ENCODE measurements at places on chromosomes 12 and 14. TPM values are rescaled to one million over a fixed set of nuclear protein-coding genes. Genes with fewer than 3 reads are reported as not detected.
A peak's percentile ranks its signal among the peaks of the same experiment; 100 is the strongest.

DNA sequence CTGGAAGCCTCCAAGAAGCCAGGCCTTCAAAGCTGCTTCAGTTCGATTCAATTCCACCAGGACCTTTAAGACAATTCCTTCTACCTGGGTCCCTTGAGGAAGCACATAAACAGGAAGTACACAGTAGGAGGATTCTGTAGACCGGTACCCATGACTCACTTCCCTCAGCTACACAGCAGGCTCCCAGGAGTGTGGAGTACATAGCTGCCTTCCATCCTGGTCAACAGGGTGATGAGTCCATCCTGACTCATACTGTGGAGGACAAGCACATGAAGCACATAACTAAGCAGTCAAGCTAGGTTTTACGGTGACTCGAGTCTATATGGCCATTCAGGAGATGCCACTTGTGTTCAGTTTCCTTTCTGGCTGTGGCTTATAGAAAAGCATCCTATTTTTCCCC lies 197.6 kb upstream of the RBM19 start:
- no peak for DNase-seq

DNA sequence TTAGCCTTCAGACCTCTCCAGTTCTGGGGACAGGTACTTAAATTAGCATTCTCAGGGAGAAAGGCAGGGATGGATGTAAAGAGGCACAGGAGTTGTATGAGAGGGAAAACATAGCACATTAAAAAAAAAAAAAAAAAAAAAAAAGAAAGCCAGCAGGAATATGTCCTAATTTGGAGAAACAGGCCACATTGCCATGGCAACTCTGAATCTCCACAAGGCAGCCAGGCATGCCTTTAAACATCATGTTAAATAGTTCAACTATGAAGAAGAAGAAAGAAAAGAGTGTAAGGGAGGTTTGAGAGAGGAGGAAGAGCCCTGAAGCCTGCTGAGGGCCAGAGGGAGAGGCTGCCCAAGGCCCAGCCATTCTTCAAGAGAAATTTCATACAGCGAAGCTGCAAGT lies 145.8 kb downstream of the GRIN2B start:
- DNase-seq = no peak

DNA sequence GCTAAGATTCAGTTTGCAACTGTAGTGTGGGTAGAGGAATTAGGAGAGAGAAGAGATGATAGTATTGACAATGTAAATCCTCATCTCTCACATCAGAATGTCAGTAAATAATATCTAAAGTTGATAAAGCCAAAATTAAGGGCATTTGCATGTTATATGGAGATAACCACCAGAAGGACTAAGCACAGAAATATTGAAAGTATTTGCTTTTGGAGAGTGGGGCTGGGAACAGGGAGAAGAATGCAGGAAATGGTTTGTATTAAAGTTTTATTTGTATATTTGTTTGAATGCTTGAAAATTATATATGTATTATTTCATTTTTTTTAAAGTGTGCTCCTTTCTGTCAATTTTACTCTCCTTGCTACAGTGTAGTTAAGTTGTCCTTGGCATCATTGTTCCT lies 491.4 kb downstream of the APAF1 start:
- DNase-seq = no peak

GRCh38 chr14:94925416-94926173 lies 155.7 kb upstream of the GSC start:
- no peak for DNase-seq

- DNase-seq = peak; percentile 75
Observed at GRCh38 chr12:120110550-120111501, 5.7 kb downstream of the RAB35 start.

GRCh38 chr12:4416276-4416675 lies 29.3 kb downstream of the FGF6 start:
- no peak for DNase-seq

The KCNH3 gene
- 0.44 TPM for total RNA-seq

The MYF6 gene
- total RNA-seq = not detected

The SPATS2 gene
- total RNA-seq = 10.5 TPM

The PLEKHG7 gene
- not detected for total RNA-seq

The TAS2R43 gene
- total RNA-seq = not detected

Data from left cardiac atrium (tissue), 4 donors.